ENCODE measurements at places on chromosomes 6 and 20. TPM values are rescaled to one million over a fixed set of nuclear protein-coding genes. Genes with fewer than 3 reads are reported as not detected.

GGTLC1 gene
- total RNA-seq: not detected

DUSP15 gene
- not detected for total RNA-seq

FAM83C gene
- total RNA-seq: not detected

KHDC1L gene
- total RNA-seq: 5.8 TPM

HS3ST5 gene
- total RNA-seq: not detected

EGFL8 gene
- total RNA-seq: 4.9 TPM

GFRA4 gene
- not detected for total RNA-seq

SLC22A23 gene
- total RNA-seq: not detected

TUBB2B gene
- total RNA-seq: not detected

ISM1 gene
- total RNA-seq: not detected

FGD2 gene
- 37.1 TPM for total RNA-seq

MYT1 gene
- 3.5 TPM for total RNA-seq

WFDC2 gene
- not detected for total RNA-seq

CASP8AP2 gene
- 14.4 TPM for total RNA-seq

FKBP1C gene
- not detected for total RNA-seq

ZNF391 gene
- total RNA-seq: 0.47 TPM

CDH4 gene
- total RNA-seq: not detected

PKIG gene
- total RNA-seq: 261 TPM

POPDC3 gene
- total RNA-seq: not detected

KHDC1 gene
- 8.2 TPM for total RNA-seq

BPIFB4 gene
- total RNA-seq: not detected

HLA-DMB gene
- total RNA-seq: 142 TPM

LCA5 gene
- total RNA-seq: not detected

PBOV1 gene
- total RNA-seq: not detected

FABP7 gene
- total RNA-seq: not detected

PRDM13 gene
- not detected for total RNA-seq

GHRH gene
- not detected for total RNA-seq

BPIFA1 gene
- not detected for total RNA-seq

HMGCLL1 gene
- total RNA-seq: not detected

NKX2-2 gene
- not detected for total RNA-seq
